PC-3 (cell line): ENCODE measurements at places on chromosomes 1 and 21.

DNA sequence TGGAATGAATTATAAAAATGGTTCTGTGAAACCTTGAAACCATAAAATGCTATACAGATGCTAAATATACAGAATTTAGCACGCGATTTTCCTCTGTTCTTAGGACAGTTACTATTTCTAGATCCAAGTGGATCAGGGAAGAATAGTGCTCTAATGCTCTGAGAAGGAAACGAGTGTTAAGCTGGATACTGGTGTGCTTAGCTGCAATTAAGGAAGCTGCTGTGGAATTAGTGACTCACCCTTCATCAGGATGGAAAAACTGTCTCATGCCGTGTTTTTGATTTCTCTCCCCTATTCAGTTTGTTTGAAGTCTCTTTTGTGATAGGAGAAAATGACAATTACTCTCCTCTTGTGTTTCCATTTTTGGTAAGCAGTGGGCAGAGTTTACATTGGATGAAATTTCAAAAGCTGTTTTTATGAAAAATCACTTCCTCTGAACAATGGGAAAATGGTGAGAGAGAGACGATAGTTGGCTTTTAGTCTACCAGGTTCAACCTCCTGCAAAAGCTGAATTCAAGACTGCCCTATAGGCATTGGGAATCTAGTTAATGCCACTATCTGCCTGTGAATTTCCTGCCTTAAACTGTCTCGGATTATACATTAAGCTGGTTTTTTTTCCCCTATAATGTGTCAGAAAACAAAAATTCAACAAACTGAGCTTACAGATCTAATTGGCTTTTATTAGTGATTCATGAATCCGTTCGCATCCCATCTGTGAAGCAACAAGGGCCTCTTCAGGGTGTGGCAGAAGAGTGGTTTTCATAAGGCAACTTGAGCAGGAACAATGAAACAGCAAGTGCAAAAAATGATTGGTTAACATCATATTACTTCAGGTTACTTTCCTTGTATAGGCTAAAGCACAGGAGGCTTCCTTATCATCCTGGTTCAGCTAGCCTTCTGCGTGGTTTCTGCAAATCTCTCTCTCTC, 179.8 kb downstream of the ST6GALNAC3 start:
- DNase-seq, result no peak

GRCh38 chr21:34261841-34262468, 101.9 kb upstream of the KCNE2 start:
- DNase-seq, result no peak

DNA sequence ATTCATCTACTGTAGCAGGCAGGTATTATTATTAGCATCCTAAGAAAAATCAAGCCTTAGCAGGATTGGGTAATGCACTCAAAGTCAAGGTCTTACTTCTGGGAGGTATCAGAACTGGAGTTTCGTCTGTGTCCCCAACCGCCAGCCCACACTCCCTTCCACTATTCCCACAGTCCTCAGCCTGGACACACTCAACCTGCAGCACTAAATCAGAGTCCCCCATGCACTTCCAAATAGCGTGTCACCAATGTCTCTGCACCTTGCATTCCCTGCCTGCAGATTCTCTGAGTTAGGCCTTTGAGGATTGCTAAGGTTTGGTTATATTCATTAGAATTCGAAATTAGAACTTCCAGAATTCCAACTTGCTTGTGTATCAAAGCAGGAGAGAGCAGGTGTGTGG, 3.9 kb downstream of the LYPD8 start:
- DNase-seq, result no peak

GRCh38 chr1:31412205-31412604, 808 bp upstream of the SERINC2 start:
- no peak for DNase-seq

- DNase-seq, result peak; percentile 98
Observed at GRCh38 chr21:41703857-41704501, 62.9 kb downstream of the RIPK4 start.

GRCh38 chr1:151562661-151563060, 22.6 kb downstream of the TUFT1 start:
- DNase-seq, result no peak

- DNase-seq, result no peak
Observed at GRCh38 chr1:92123868-92124267, 43.7 kb downstream of the BTBD8 start.

GRCh38 chr1:145690587-145691558, 16.3 kb downstream of the PDZK1 start:
- DNase-seq, result peak; percentile 43

GRCh38 chr1:38115226-38115625, 68.6 kb upstream of the POU3F1 start:
- DNase-seq, result no peak
